ENCODE measurements at places on chromosomes 4 and X. TPM values are rescaled to one million over a fixed set of nuclear protein-coding genes. Genes with fewer than 3 reads are reported as not detected.

Gene SPANXN4
- not detected for total RNA-seq

Gene GYG2
- total RNA-seq = 6.0 TPM

Gene H2AZ1
- total RNA-seq = 522 TPM

Gene KCTD8
- not detected for total RNA-seq

Gene GLRB
- 0.92 TPM for total RNA-seq

Gene SPATA4
- 0.14 TPM for total RNA-seq

Gene RPL36A
- total RNA-seq = 2,452 TPM

Gene TSC22D3
- total RNA-seq = 216 TPM

Gene MGAT4D
- total RNA-seq = not detected

Gene CXXC4
- total RNA-seq = 0.06 TPM

Gene TMSB15B
- total RNA-seq = 4.7 TPM

Gene ASB12
- total RNA-seq = not detected

Gene TBX22
- not detected for total RNA-seq
